ENCODE measurements at places on chromosomes 12 and 14.

DNA sequence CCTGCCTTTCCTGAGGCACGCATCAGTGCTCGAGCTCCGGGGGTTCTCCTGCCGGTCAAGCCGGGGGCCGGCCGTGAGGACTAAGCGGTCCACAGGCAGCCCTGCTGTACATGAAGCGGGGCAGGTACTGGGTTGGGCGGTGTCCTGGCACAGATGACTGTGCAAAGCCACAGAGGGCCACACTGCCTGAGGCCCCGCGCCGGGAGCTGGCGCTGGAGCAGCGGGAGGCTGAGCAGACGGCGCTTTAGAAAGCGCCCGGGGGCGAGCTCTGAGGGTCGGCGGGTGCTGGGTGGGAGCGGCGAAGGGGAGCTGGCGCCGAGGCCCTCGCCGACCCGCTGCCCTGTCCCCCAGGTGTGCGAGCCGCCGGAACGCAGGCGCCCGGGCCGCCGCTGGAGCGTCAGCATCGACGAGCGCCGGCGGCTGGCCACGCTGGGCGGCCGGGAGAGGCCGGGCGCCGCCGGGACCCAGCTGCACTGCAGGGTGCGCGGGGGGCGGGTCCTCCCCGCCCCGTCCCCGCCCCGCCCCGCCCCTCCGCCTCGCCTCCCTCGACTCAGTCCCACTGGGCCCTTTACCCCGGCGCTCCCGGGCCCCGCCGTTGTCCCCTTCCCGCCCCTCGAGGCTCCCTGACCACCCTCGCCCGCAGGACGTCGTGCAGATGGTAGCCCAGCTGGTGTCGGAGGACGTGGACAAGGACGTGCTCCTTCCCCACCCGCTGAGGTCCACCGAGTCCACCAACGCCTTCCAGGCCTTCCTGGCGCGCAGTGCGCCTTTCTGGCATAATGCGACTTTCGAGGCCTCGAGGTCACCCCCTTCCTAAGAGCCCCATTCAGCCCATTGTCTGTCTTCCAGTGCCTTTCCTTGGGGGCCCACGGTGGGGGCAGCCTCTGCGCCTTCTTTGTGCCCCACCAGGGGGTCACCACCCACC lies 8.3 kb upstream of the MTA1 start:
- peak; percentile 51 for DNase-seq

GRCh38 chr12:80834724-80835123 lies 103.0 kb downstream of the LIN7A start:
- no peak for DNase-seq

DNA sequence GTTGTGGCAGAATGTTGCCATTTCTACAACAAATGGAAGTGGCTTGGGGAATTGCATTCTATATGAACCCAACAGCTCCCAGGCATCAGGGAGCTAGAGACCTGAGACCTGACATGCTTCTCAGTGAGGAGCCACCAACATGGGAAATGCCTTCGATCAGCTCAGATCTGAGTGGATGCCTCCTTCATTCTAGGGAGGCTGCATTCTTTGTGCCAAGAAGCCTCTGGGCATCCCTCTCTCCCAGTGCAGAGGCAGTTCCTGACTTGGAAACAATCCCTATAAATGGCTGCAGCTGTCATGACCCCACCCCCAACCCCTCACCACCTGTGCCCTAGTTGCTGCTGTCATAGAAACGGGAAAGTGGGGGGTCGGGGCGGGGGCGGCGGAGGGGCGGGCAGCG lies 196.3 kb downstream of the PPM1H start:
- DNase-seq = no peak

- no peak for DNase-seq
These were observed 3.5 kb downstream of the SLC15A4 start for GRCh38 chr12:128820253-128820652.

DNA sequence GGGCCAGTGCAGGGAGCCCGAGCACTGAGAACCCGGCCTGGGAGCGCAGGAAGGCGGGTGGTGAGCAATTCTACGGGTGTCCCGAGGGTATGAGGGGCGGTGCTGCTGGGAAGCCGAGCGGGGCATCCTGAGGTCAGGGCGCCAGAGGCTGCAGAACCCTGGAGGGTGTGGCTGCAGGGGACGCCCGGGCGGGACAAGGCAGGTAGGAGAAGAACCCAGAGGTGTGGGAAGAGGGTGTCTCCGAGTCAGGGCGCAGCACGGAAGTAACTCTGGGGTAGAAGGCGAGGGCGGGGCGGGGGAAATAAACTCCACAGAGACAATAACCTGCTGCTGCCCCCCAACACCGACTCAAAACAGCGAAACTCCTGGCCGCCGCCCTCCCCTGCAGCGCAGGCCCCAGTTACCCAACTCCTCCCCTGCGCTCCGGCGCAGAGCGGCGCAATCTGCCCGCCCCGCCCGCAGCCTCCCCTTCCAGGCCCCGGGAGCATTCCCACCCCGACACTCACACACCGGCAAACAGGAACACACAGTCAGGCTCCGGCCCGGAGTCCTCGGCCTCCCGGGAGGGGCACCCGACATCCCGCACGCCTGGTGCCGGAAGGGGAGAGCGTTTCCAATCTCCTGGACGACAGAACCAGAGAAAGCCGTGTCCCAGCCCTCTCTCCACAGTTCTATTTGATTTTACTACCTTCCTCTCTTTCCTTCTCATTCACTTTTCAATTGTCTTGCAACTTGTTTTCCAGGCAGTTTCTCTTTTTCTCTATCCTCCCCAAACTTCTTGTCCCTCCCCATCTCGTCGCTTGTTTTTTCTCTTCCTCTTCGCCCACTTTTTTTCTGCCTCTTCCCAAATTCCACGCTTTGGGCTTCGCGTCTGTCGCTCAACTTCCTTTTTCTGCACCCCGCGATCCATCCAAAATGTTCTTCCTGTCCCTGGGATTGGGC lies 2.4 kb downstream of the HRK start:
- peak; percentile 28 for DNase-seq

DNA sequence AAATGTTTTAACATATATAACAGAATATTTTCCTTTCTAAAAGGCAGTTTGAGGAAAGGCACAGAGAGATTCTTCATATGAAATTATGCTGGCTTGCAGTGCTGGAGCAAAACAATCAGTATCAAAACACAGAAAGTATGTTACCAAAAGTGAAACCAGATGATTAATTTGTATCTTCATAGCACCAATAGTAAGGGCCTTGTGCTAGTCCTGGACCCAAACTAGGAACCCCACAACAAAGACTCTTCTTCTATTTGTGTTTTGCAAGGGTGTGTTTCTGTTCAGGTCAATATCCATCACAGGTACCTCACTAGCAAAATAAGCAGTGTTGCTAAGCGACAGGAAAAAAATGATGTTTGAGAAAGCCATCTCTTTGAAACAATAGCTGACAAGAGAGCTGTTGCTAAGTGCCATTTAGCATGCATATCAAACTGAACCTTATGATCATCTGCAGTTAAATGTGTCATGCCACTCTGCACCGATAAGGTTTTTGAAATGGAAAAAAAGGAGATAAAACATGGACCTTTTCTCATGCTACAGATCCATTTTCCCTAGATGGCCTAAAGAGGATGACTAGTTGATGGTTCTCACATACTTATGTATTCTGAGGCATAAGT lies 196.2 kb upstream of the ALG10 start:
- DNase-seq = no peak

- no peak for DNase-seq
These were observed 29.3 kb upstream of the PLEK2 start for GRCh38 chr14:67441256-67441655.

Data from ACHN (cell line).